ENCODE measurements at places on chromosomes 7 and 10. TPM values are rescaled to one million over a fixed set of nuclear protein-coding genes. Genes with fewer than 3 reads are reported as not detected.

Gene SNCG
- total RNA-seq, result 144 TPM

Gene GNAT3
- total RNA-seq, result not detected

Gene PIK3CG
- not detected for total RNA-seq

Gene VSTM4
- not detected for total RNA-seq

Gene PDZD7
- 2.8 TPM for total RNA-seq

Gene ANKRD22
- 4.9 TPM for total RNA-seq

Gene RAPGEF5
- 16.6 TPM for total RNA-seq

Gene C10orf53
- total RNA-seq, result not detected

Gene GRID2IP
- 1.3 TPM for total RNA-seq

Gene PODXL
- 57.5 TPM for total RNA-seq

Gene AKR1C4
- total RNA-seq, result not detected

Gene PLAC9
- 2.1 TPM for total RNA-seq

- no peak for DNase-seq
Observed at GRCh38 chr10:18687195-18687594, 28.0 kb downstream of the ARL5B start.

- DNase-seq, result no peak
Observed at GRCh38 chr10:7306147-7306546, 104.7 kb downstream of the SFMBT2 start.

DNA sequence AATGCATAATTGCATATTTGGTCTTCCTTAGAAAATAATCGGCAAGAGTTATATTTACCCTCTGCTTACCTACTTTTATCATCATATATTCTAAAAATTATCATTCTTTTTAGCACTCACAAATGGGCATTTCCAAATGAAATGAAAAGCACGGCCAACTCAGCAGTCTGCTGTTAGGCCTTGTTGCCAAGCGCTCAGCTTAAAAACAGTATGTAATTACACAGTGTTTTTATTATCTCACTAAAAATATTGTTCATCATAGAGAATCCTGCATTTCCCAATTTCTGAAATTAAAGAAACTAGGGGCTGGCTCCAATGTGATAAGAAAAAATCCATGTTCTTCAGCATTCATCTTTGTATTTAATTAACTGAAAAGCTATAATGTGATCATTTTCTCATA is 391.7 kb upstream of the ADARB2 start:
- no peak for DNase-seq

GRCh38 chr7:97346349-97346748 is 228.9 kb downstream of the SDHAF3 start:
- no peak for DNase-seq

DNA sequence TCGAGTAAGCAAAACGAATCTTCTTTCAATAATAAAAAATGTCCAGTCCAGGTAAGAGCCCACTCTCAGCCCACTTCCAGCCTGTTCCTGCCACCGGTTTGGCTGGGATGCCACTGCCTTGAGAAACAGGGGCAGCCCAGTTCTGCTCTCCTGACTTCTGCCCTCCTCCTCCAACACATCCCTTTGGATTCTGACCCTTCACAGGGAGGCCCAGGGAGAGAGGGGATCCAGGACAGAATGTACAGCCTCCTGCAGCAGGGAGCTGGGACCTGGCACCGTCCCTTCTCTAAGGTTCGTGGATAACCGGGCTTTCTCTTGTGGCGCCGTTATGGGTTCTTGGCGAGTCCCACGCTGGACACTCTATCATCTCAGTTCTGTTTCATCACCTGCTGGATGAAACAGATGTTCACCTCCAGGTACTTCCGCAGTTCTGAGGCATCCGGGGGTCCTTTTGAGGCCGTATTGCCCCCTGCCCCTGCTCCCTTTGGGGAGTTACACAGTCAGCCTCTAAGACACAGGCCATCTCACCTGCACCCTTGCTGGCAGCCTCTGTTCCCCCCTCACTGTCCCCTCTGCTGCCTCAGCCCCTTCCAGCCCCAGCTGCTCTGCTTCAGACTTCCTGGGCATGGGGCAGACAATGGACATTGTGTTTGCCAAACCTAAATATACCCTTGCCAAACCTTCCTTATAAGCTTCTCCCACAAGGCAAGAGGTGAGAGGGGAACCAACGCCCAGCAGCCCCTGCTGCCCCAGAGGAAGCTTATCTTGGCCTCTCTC is 203.8 kb upstream of the ZMIZ1 start:
- no peak for DNase-seq

DNA sequence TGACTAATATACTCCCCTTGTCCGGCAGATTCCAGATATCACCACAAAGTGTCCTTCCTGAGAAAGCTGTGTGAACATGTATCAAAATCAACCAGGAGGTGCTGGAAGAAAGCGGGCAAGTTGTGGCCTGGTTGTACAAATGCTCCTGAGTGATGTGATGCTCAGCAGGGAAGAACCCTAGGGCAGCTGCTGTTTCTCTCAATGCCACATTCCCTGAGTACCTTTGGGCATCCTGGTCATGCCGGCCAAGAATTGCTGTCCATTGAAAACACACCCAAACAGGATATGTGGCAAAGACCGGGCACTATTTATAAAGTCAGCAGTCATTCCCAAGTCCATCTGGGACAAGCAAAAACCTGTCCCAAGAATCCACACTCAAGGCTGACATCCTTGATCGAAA is 7.8 kb upstream of the ADCY1 start:
- DNase-seq, result no peak

DNA sequence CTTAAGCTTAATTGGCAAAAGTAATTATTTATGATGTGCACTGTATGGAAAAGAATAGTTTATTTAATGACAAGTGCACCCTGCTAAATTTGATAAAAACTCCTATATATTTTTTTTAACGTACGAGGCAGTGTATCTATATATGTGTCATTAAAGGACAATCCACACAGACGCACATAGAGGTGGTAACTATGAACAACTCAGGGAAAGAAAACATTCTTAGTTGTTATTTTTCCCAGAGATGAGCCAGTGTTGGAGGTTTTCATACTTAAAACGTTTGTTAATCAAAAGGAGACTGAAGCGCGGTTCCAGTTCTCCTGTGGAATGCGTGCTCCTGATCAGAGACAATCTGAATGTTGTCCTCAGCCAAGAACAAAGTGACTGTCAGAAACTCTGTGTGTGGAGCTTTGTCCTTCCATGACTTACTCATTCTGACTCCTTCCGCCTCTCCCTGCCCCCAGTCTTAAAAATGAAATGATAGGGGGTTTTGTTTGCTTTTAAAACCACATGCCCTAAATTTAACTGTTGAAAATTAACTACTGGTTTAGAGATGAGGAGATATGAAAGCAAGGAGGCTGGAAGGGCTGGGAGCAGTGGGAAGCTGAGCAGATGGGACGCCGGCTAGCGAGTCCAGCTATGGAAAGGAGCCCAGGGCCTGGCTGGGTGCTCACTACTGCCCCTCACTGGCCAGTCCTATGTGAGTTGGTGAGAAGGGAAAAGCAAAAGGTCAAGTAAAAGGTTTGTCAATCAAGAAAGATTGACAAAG is 99.6 kb downstream of the SVIL start:
- peak; percentile 69 for DNase-seq

DNA sequence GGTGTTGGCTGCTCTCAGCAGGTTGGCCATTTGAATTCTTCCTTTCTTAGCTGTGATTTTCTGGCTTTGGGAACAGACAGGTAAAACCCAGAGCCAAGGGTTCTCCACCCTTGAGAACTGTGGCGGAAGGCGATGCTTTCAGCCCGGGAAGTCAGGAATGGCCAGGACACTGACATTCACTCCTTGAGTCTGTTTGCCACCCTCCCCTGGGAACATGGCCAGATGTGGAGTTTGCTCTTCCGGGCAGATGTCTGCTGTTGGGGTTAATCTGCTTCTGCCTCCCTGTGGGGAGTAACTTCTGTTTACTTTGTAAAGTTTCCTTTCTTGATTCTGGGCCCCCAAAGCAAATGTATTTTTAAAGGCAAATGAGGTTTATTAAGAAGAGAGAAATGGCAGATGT is 17.7 kb downstream of the GATA3 start:
- DNase-seq, result no peak

DNA sequence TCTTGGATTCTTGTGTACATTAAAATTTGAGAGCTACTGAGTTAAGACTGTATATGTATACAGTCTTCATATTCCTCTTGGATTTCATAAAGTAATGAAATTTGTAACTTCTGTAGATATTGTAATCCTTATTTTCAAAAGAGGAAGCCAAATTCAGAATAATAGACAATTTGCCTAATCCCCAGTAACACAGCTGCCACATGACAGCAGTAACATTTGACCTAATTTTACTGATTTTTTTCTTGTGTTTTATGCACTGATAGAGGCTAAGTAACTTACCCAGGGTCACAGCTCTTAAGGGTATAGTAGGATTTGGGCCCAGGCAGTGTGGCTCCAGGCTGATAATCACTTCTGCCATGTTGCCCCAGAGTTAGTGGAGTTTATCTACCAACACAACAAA is 40.4 kb upstream of the IL6 start:
- DNase-seq, result peak; percentile 1

- no peak for DNase-seq
Observed at GRCh38 chr10:3699916-3700315, 85.1 kb downstream of the KLF6 start.

- DNase-seq, result peak; percentile 79
Observed at GRCh38 chr7:102273749-102274712, 12.6 kb upstream of the SH2B2 start.

GRCh38 chr10:26491276-26491675 is 53.1 kb downstream of the APBB1IP start:
- DNase-seq, result no peak

- no peak for DNase-seq
Observed at GRCh38 chr7:41053820-41054219, 649.1 kb downstream of the INHBA start.

GRCh38 chr10:4285121-4285520 is 500.1 kb upstream of the KLF6 start:
- DNase-seq, result no peak

DNA sequence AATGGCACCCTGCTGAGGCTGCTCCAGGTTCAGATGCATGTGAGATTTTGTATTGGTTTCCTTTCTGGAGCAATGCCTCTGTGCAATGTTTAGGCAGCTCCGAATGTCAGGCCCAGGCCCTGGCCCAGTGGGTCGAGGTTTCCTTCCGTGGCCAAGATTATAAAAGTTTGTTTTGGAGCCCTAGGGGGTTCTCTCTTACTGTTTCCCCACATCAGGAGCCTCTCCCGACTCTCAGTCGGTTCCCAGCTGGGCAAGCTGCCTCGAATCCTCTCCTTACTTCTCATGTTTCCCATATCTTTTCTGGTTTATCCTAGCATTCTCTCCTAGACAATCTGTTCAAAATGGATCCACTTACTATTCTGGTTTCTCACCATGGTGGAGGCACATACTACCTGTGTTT is 11.0 kb downstream of the TMEM140 start:
- no peak for DNase-seq

GRCh38 chr10:108112218-108112617 is 947.7 kb upstream of the SORCS1 start:
- no peak for DNase-seq

DNA sequence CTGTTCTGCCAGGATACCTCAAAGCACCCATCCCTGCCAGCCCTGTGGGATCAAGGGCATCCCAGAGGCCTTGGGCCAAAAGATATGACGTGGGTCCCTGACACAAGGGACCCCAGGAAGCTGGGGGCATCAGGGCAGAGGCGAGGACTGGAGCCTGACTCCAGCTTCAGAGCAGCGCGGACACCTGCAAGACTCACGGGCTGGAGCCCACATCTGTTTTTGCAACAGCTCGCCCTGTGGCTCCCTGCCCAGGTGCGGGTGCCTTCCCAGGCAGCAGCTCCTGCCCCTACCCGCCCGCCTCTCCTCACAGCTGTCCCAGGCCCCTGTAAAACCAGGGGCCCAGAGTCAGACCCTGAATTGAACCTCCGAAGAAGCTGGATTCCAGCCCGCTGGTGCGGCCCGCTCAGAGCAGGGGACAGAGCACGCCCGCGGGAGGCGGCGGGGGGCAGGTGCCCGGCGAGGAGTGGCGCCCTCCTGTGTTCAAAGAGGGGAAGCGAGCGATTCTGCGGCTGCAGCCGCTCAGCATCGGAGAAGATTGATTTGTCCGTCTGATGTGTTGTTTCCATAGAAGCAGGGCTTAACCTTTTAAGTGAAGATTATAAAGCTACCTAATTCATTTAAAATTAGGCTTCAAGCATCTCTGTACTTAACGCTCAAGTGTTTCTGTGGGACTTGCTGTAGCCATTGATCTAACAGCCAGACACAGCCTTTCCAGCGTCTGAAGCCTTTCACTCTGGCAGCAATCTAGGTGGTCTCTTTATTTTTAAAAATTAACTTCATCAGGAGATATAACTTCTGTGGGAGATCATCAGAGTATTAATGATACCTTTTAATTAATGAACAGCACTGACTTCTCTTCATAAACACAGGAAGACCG is 88.4 kb downstream of the BEND7 start:
- DNase-seq, result no peak

DNA sequence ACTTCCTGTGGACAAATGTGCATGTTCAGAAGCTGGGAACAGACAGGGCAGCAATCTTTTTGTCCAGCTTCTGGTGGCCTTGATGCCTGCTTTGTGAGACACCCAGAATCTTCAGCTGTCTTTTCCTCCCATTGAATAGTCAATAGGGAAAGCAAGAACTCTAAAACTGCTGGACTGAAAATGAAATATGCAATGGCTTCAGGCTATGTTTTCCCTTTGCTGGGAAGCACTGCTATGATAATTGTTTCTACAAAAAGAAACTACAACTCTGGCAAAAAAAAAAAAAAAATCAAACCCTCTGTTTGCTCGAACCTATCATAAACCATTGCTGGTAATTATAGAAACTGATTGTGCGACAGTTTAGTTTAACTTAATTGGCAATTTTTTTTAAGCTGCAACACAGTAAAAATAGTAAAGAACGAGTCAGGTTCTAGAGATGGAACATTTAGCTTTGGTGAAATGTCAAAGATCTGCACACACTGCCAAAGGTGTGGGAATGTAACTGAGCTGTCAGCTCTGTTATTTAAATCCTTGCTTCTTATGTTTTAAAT is 79.1 kb upstream of the NEUROD6 start:
- DNase-seq, result no peak

- no peak for DNase-seq
Observed at GRCh38 chr7:50651271-50651989, 86.2 kb upstream of the DDC start.

DNA sequence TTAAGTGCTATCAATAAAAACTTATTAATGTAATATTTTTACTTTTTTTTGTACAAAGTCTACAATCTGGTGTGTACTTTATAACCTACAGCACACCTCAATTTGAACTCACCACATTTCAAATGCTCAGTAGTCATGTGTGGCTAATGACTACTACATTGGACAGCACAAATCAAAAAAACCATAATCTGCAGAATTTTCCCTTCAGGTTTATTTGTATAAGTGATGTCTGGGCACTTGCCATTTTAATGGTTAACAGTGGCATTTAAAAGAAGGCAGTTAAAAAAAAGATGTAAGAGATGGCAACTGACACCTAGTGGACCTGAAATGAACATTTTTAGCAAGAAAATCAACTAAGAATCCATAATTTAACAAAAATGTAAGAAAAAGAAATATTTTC is 124.6 kb upstream of the NRBF2 start:
- DNase-seq, result no peak

All from PC-9 (cell line).